Fibroblast of the conjunctiva (primary cell): ENCODE measurements at places on chromosomes 1 and 21.

DNA sequence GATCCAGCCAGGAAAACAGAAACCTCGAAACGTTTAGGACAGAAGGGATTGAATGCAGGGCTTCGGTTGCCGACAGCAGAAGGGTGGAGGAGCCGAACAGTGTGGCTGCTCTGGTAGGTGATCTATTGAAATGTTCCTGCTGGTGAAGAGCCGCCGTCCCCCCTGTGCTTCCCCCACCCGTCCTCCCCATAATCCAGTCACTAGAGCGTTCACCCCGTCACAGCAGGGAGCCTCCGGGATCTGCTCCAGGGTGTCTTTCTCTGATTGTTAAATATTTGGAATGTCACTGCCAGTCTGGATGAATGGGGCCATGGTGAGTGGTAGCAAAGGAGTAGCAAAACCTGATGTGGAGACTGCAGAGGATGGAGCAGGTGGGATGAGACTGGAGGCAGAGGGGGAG is 255.1 kb upstream of the CSF3R start:
- DNase-seq, result no peak

DNA sequence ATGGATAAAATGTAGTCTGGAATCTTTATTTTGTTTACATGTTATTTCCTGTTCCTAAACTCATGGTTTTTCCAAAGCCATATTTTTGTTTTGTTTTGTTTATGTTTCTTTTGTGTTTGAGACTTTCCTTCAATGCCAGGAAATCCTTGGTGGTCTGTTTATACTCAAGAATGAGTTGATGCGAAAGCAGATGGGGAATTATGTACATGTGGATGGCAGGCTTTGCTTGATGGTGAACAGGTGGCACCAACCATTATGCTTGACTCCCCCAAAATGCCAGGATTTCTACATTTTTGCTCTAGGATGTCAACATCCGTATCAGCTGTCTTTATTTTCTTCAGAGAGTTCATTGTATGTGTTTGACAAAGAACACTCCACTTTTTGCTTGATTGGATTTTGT is 448.5 kb downstream of the PRDM2 start:
- DNase-seq, result no peak

- DNase-seq, result no peak
Measured at GRCh38 chr1:31570906-31571305, 5.4 kb upstream of the TINAGL1 start.

DNA sequence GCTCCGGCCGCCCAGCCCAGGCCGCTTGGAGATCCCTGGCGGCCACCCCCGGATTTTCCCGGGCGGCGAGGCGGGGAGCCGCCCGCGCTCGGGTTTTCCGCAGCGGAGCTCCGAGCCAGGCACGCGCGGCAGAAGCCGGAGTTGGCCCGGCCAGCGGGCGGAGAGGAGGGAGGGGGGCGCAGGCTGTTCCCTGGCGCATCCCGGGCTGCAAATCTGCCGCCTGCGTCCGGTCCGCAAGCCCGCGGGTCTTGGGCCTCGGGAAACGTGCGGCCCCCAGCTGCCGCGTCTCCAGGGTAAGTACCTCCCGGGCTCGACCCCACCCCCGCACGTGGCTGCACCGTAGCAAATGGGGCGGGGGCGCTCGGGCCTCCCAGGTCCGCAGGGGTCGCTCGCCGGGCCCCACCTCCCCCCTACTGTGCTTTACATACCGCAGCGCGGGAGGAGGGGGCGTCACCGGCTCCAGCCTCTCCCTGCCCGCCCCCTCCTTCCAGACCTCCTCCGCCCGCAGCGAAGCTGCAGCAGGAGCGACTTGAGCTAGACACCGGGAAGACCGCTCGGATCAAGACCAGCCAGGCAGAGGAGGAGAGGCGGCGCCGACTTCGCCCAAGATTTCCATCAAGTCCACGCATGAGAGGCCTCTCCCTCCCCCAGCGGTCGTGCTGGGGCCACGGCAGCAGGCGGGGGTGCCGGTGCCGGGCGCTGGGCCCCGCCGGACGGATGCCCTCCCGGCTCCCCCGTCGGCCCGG is 1.6 kb downstream of the TMEM200B start:
- no peak for DNase-seq

DNA sequence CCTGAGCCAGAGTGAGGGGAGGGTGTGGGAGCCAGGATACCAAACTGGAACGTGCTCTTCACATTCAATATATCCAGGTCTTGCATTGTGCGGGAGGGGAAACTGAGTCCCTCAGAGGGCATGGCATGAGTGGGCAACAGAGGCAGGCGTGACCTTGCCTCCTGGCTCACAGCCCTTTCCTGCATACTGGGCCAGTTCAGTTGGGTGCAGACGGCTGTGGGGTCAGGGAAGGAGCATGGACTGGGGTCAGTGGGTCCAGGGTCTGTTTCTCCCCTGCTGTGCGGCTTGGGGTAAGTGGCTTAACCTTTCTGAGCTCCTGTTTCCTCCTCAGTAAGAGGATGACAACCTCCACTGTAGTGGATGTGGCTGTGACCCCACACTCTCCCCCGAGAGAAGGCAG is 16.6 kb downstream of the SERINC2 start:
- no peak for DNase-seq

DNA sequence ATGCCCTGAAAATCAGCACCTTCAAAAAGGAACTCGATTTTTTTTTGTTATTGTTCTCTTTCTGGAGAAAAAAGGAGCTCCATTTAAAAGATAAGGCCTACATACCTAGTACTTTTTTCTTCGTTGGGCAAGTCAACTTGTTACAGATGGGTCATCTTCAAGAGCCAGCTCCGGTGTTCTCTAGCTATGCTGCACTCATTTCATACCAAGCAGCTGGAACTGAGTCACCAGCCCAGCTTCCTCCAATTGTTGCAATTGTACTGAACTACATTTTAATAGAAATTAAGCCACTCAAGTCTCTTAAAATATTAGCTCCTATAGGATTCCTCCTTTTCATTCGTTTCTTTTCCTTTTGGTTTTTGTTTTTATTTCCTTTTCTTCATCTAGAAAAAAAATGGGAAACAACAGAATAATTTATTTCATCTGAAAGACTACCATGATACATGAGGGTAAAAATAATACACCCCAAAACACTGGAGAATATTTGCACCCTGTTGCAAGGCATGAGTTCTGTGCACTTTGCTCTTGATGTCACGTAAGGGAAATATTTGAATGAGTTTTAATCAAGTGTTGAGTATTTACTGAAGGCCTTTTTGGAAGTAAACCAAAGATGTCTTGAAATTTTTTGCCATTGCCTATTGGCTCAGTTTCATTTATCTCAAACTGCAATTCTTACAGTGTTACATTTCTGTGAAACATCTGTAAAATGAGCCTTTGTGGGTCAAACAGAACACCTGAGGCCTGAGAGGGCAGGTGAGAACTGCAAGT is 60.5 kb downstream of the CLIC4 start:
- DNase-seq, result peak; percentile 28

DNA sequence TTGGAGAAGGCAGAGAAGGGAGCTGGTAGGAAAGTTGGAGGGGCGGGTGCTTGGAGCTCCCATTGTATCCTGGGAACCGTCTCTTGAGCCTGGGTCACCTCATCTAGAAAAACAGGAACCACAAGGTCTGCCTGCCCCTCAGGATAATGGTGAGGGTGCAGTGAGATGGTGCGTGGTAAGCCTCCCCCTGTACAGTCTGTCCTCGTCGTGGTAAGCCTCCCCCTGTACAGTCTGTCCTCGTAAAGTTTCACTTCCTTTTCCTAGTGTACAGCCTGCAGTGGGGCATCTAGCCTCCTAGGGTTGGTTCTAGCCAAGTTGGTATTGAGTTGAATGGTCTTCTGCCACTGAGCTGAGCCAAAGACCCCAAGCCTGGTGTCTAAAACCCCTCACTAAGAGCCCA is 66.5 kb upstream of the IGSF21 start:
- no peak for DNase-seq

GRCh38 chr1:36156329-36157114 is 562 bp downstream of the MAP7D1 start:
- DNase-seq, result no peak

- DNase-seq, result peak; percentile 62
Measured at GRCh38 chr1:86779308-86780191, 75.2 kb downstream of the SH3GLB1 start.

DNA sequence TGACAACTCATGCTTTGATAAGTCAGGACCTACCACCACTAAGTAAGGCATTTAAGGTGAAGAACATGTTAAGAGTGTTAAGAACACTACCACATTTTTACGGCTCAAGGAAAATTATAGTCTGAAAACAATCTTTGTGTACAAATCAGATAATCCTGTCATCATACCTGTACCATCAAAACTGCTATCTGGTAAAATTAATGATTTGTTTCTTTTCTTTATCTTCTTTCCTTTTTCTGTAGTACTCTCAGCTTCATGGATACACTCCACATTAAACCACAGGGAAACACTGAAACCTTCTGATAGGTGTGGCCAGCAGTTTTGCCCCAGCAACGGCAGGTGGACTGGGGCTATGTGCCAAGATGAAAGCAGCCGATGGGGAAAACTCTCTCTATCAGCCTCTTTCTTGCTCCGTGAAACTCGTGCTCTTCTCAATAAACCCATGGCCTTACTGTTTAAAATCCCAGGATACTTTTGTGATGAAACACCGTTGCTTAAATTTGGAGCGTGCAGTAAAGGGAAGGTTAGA is 75.1 kb downstream of the LYST start:
- no peak for DNase-seq

GRCh38 chr21:32914424-32915039 is 111.2 kb upstream of the OLIG2 start:
- no peak for DNase-seq

DNA sequence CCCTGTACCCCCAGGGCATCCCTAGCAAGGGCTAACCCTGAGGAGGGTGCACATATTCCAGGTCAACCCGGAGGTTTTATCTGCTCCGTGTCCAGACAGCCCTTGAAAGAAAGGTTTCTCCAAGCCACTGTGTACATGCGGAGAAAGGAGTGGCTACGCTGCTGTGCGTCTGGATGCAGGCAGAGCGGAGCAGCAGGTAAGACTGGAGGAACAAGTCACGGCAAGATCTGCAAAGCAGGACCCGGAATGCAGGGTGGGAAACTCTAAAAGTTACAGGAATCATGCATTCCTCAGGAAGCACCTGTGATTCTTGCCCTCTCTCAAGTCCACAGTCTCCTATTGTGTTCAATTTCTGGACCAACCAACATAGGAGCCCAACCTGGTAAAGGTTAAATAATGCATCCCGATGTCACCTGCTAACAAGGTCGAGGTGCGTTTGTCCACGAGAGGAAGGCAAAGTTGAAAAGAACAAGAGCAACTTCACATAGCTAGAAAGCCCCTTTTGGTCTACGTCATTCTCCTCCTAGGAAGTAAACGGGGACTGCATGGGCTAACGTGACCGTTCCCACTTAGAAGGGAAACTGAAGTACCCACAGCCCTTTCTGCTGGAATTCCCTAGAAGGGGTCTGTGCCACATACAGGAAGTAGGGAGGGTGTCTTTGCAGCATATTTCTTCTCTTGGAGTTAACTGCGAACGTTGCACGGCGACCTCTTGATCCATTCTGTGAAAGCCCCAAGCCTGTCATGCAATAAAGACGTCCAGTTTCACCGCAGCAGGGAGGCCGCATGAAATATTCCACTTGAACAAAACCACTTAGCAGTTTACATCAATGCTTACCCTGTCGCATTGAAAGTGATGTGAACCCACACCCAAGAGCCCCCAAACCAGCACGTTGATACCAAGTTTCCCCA is 5.8 kb downstream of the TIAM1 start:
- DNase-seq, result no peak

GRCh38 chr1:230280906-230281413 is 145.2 kb downstream of the PGBD5 start:
- no peak for DNase-seq

GRCh38 chr1:219020386-219020785 is 153.3 kb upstream of the LYPLAL1 start:
- no peak for DNase-seq

DNA sequence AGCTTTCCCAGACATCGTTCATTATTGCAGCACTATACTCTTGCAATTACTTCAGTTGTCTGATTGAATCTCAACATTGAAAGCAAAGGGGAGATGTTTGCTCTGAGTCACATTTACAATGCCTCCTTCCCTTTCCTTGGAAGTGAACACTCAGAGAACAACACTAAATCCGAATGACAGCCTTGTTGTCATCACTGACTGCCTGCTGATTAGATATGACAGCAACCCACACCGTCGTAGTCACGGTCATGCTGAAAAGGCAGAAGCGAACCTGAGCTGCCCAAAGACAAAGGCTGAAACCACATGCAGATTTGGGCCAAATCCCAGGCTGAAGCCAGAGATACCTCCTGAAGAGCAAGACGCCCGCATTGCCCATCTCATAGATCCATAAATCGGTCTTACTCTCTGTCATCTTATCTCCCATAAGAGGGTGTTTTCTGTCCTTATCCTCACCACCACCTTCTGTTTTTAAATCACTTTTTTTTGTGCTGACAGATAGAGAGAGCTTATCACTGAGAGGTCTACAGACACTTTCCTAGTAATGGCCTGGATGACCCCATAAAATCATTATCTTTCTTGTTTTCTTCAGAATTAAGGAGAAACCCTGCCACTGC is 47.5 kb downstream of the TMCO4 start:
- no peak for DNase-seq

DNA sequence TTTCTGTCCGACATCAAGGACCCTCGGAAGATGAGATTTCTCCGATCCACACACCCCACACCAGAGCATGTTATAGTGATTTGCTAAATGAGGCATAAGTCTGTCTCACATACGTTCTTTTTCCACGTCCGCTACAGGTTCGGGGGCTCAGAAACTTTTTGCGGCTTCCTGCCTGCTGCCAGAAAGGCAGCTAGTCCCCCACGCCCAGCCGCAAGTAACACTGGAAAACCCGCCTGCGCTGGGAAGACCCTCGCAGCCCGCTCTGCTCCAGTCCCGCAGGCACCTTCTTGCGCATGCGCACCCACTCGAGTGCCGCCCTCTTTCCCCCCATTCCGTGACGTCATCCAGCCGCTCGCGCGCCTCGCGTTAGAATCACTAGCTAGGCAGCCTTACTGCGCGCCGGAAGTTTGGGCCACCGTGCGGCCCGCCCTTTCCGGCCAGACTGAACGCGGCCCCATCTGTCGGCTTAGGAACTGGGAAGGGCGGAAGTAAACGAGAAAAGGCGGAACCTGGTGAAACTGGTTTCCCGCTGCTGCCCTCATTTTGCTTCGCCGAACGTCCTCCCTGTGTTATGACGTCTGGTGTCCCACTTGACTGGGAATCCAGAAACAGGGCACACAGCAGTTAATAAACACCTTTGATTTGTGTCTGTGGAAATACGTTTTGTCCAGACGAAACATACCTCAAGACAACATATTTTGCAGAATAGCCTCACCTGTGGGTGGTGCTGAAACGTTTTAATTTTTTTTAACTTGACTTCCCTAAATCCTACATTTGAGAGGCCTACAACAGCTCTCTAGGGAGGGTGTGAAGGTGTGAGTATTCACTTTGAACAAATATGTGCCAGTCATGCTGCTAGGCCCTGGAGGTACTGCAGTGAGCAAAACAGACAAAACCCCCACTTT is at the start of gene C1orf74:
Gene C1orf74 (minus strand): TSS at position 295 of the 905 bp plus-strand sequence. CDS start 925 bp downstream, outside the sequence.
- DNase-seq, result peak; percentile 95

GRCh38 chr21:33733601-33734000 is 91.3 kb downstream of the ITSN1 start:
- DNase-seq, result no peak
